ENCODE measurements at places on chromosomes 5 and 9.
A peak's percentile ranks its signal among the peaks of the same experiment; 100 is the strongest.

- peak; percentile 47 for DNase-seq
Observed at GRCh38 chr5:92494508-92494907, 1086.5 kb downstream of the NR2F1-AS1 start.

DNA sequence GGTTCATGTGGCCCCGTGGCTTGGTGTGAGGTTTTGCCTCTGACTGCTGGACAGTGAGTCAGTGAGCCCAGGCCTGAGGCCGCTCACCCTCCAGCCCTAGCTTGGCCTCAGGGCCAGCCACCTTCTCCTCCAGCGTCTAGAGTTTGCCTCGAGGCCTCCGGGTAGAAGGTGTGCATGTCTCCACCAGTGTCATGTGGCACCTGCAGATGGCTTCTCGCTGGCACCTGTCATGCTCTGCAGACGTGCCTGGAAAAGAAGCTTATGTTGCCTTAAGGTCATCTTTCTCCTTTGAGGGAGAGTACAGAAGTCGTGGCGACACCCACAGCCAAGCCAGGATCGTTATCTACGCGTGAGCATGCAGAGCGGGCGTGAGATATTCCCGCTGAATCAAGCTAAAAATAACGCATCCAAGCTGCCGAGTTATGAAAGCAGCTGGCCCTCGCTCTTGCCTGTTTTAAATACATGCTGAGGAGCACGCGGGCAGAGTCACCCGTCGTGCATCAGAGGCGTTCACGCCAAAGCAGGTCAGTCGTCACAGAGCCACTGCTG, 79.7 kb upstream of the FCN2 start:
- no peak for DNase-seq

- peak; percentile 63 for DNase-seq
Observed at GRCh38 chr5:17094830-17095229, 122.6 kb upstream of the BASP1 start.

DNA sequence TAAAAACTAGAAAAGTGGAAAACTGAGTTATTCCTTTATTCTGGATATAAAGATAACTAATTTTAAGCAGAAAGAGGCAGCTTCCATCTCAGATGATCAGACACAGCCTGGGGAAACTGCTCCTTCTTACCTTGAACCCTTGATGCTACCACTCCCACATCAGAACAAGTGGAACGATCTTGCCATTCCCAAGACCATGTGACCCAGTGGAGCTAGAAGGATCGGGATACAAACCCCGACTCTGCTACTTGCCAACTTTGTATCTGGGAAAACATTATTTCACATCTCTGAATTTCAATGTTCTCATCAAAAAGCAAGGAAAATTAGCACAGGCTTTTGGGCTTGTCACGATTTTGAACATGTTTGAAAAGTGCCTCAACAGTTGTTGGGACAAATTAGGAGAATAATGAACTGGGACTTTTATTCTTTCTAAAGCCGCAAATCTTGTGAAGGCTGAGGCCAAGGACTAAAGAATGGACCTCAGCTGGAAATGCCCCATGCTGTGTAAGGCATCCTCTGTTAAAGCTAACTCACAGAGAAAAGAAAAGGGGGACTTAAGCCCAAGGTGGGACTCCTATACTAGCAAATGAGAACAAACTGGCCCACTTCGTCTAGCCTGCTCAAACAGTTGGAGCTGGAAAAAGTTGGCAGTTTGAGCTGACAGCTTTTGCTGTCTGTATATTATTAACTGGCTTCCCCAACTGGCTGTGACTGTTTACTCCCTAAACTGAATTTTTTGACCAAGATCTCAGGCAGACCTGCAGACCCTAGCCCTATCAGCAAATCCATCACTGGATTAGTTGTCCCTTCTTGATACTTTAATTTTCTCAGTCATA, 552.3 kb downstream of the EFNA5 start:
- DNase-seq = no peak

DNA sequence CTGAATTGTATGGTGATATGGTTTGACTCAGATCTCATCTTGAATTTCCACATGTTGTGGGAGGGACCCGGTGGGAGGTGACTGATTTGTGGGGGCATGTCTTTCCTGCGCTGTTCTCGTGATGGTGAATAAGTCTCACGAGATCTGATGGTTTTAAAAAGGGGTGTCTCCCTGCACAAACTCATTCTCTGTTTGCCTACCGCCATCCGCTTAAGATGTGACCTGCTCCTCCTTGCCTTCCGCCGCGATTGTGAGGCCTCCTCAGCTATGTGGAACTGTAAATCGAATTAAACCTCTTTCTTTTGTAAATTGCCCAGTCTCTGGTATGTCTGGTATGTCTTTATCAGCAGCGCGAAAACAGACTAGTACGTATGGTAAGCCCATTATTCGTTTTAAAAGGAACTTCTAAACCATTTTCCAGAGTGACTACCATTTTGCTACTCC, 48.7 kb downstream of the SLC36A1 start:
- DNase-seq = no peak

GRCh38 chr5:101136454-101136853, 233.4 kb upstream of the ST8SIA4 start:
- DNase-seq = no peak

DNA sequence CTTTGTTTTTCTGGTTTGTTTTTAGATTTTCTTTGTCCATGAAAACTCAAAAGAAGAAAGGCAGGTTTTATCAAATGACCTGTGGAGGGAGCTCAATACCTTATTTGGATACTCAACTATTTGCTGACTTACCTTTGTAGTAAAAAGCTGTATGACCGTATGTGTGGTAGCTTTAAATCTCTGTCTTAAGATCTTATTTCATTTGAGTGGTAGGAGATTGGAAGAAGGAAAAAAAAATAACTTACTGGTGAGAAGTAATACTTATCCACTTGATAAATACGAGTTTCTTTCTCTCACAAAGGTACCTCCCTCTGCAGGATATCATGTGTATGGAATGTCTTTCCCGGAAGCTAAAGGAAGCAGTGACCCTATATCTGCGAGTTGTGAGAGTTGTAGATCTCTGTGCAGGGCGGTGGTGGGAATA, 15.0 kb downstream of the FBXO38 start:
- DNase-seq = no peak

GRCh38 chr5:148807851-148808250, 18.6 kb upstream of the ADRB2 start:
- no peak for DNase-seq

- peak; percentile 68 for DNase-seq
Observed at GRCh38 chr9:34628656-34629490, at the start of gene ARID3C. Gene ARID3C, minus strand, starts transcription at chr9:34629066. Its CDS starts 1,052 bp downstream, at chr9:34628014.

- no peak for DNase-seq
Observed at GRCh38 chr9:93675336-93676150, 99.2 kb downstream of the PHF2 start.

DNA sequence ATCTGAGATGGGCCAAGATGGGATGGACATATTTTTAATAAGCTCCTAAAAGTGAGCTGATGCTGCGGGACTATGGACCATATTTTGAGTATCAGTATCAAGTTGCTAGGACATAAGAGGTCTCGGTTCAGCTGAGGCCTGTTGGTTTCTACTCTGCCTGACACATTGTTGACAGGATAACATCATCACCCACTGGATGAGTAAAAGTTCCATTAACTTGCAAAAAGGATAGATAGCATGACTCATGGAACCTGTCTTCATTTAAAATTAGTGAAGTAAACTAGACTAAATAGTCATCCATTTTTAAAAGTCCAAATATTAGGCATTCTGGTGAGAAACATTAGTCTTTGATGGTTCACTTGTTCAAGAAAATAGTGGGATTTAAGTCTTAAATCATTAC, 33.3 kb downstream of the PARP8 start:
- no peak for DNase-seq

DNA sequence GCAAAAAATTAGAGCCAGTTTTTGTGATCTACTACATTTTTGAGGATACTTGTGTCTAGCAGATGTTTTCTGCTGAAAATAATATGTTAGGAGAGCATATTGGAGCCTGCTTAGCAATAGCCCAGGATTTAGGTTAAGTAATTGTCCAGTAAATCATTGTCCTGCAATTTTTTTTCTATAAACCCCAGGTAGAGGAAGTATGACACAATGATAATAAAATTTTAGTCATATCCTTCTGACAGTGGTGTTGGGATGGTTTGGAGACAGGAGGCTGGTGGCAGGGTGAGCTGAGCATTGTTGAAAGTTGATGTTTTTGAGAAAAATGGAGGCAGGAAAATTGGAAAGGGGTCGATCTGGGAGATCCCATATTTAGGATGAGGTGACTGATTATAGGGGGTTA, 3.5 kb downstream of the SNCAIP start:
- no peak for DNase-seq

DNA sequence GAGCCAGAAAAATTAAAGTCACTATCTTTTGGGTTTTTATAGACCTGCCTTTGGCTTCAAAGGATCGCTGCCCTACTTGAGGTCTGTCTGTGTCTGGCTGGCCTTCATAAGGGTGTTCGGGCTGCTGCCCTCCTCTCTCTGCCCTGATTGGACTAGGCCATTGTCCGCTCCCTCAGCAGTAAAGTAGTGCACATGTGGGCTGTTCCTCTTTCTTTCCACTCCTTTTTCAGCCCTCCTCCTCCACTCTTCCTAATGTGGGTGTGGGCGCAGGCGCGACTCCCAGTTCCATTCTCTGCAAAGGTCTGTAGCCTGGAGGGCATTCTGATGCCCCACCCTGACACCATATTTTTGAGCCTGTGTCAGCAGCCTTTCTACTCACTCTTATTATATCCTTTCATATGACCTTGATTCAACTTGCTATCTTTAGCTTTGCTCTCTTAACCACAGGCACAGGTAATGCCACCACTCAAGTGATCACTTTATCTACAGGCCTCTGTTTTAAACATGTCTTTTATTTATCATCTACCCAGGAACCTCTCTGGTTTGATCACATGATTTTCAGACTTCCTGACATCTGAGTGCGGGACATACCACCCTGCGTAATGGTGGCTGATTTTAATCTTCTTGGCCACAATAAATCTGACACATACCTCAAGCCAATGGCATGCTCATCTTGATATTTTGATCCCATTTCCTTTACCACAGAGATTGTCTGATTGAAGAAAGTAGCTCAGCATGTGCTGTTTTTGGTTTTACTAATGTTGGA, 144.5 kb downstream of the AOPEP start:
- DNase-seq = no peak

- peak; percentile 8 for DNase-seq
Observed at GRCh38 chr5:105168806-105169205, 1606.2 kb upstream of the NUDT12 start.

- peak; percentile 86 for DNase-seq
Observed at GRCh38 chr9:34403554-34404380, 27.1 kb upstream of the MYORG start.

DNA sequence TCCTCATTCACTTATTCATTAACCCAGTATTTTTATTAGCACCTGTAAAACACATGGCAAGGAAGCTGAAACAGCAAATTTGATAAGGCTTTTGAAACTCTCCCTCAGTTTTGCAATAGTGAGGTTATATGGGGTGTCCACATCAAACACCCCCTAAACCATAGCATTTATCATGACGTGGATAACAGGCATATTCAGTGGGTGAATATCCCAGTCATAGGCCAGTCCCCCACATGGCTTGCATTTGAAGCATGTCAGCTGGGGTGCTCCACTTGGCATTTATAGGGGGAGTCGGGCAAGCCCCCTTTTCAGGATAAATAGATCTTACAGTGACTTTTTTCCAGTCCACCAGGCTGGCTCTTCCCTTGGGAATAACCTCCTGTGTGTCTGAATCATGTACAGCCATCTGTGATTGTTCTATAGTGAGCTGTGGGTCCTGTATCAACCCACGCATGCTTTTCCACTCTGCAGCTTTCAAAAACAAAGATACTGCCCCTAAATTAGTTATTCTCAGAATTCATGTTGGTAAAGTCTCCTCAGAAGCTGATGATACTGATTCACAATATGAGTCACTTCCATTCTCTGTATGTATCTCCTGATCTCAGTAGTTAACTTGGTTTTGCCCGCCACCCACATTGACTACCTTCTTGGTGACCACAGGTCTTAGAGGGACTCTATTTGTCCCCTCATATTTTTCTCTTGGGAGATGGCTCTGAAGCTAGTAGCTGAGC, 84.4 kb upstream of the SPIN1 start:
- peak; percentile 36 for DNase-seq

DNA sequence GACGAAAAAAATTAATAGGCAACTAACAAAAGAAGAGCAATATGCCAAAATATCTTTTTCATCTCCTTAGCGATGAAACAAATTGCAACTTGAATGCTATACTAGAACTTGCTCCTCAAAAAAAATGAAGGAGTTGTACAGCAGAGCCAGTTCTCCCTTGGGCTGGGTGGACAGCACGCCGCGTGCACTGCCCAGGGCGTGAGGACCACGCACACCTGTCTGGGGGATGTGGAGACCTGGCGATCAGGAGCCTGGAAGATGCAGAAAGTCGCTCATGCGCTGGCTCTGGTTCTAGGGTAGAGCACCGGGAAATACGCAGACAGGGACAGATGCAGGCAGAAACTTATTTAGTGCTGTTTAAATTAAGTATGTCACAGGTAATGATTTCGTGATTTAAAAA, 342.0 kb upstream of the IRX4 start:
- no peak for DNase-seq

GRCh38 chr5:93677359-93677891, 64.0 kb downstream of the POU5F2 start:
- DNase-seq = peak; percentile 95

DNA sequence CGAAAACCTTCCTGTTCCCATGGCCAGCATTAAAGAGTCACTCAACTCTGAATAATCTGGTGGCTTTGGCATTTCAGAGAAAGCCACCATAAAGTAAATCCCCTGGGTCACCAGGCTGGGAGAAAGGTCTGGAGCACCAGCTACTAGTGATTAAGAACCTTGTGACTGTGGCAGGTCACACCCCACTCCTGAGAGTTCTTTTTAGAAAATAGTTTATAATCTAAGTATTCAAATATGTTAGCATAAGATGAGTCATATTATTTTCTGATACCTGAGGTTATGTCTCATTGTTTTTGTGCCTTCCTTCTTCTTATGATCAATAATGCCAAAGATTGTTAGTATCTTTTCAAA, 351.7 kb downstream of the ARRDC3 start:
- DNase-seq = no peak

GRCh38 chr5:73663860-73664240, 37.9 kb downstream of the ARHGEF28 start:
- no peak for DNase-seq

DNA sequence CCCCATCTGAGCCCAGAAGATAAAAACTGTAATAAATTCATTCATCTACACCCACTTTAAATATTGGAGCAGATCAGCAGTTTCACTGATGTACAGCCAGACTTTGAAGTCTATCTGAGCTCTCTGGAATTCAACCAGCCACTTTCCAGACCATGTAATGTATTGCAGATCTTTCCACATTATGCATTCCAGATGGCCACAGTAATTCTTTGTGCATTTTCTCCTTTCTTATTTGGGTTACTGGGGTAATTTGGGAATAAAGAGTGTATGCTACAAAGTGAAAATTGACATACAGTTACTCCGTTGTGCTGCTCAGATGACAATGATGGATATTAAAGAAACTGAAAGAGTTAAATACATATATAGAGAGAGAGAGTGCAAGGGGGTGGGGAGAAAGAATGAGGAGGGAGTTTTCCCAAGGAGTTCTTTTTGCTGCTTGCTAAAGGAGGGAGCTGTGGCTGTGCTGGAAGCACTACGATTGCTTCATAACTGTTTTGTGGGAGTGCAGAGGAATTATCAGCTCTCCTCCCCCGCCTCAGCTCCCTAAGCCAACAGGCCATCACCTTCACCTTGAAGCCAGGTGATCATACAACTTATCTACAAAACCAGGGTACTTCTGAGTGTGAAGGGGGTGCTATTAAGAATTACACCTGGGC, 152.8 kb downstream of the GAS1 start:
- peak; percentile 94 for DNase-seq
